ENCODE measurements at places on chromosomes 5 and 9.

GRCh38 chr9:136419092-136419420 lies 8.6 kb downstream of the PMPCA start:
- no peak for DNase-seq

DNA sequence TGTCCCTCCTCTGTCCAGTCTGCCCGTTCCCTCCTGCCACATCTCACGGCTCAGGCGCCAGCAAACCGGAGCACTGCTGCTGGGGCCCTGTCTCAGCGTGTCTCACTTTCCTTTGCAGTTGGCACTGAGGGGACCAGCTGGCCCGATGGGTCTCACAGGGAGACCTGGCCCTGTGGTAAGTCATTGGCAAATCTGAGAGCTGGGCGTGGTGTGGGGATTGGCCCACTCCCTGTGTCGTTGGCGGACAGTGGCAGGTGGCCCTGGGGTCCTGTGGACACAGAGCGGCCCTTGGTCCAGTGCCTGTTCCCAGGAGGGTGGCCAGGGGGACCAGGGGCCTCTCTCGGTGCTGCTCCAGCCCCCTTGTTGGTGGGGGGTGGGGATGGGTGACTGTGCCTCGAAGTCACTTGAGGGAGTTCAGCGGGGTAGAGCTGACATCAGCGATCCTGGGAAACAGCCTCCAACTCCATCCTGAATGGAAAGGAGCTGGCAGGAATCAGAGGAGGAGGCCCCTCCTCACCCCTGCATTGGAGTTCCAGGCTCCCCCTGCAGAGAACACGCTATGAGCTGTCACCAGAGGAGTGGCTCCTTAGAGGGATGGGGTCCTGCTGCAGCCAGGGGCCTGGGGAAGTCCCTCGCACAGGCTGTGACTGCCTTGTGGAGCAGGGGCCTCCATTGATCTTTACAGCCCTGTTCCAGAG lies 111.0 kb downstream of the COL5A1 start:
- no peak for DNase-seq

DNA sequence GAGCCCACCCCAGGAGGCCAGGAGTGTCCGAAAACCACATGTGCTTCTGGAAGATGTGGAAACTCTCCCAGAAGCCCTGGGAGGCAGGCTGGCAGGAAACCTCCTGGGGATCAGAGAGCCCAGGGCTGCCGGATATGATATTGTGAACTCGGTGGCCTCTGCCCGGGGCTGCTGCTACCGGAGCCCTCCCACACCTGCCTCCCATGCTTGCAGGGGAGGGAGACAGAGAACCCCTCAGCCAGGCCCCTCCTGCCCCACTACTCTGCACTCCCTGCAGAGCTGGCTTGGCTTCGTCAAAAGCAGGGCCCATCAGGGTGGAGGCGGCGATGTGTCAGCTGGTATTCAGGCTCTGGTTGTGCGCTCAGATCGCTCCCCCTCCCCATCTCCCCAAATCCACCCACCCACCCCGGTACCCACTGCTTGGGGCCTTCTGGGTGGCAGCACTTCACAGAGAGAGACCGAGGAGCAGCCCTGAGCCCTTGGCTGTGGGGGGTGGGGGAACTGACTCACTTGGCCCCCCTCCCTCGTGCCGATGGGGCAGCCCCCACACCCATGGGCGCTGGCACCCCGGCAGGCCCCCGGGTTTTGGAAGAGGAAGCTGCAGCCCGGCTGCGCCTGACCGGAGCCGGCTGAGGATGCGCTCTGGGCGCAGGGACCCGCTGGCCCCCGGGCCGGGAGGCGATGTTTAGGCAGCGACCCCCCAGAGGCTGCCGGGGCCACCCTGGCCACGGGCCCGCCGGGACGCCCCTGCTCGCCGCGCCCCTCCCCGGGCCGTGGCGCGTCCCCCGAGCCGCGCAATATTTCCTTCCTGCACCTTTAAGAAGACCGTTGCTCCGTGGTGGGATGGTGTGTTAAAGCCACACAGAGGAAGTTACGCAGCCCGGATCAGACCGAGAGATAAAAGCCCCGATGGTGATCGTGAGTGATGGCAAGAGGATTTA lies 786 bp upstream of the NTNG2 start:
- no peak for DNase-seq

DNA sequence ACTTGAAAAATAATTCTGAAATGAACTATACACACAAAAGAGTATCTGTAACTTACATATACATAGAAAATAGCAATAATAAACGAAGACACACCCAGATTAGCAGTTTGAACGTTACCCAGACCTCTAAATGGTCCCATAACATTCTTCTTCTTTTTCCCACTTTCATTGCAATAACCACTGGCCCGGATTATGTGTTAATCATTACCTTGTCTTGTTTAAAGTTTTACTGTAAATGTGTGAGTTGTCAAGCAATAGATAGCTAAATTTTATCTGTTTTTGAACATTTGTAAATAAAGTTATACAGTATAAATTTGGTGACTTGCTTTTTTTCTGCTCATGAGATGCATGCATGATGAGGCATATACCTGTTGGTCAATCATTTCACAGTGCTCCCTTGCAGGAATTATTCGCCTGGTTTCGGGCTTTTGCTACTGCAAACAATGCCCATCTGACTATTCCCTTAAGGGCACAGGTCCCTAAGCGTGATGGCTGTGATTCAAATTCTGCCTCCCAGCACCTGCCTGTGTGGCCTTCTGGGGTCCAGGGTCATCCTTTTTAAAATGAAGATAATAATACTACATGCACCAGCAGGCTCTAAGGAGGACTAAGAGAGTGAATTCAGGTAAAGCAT lies 66.1 kb downstream of the GADD45G start:
- no peak for DNase-seq

DNA sequence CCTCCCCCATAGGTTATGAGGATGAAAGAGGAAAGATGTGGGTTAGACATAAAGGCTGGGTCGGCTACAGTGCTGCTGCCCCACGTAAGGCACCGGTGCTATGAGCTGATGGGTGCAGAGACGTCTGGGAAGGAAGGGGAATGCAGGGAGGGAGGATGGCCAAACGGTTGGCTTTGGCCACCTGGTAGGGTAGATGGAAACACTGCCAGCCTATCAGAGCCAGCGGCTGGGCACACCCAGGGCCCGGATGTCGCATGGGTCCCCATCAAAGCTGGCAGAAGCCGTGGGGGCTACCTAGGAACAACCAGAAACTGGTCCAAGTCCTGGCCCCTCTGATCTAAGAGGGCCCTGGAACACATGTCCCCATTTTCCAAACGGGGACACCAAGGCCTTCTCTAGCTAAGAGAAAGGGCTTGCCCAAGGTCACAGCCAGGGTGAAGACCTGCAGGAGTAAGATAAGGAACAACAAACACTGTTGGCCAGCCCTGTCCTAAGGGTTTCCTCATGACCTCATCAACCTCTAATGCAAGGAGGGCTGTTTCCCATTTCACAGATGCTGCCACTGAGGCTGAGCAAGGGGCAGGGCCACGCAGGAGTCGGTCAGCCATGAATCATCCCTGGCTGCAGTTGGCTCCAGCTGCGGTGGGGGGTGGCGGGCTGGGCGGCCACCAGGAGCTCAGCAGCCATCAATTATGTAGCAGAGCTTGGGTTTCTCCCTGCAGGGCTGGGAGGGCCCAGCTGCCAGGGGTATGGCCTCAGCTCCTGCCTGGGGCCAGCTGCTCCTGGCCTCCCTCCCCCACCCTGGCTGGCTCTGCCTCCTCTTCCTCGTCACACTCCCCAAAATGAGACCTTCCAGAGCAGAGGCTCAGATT lies 4.9 kb downstream of the SH3GLB2 start:
- DNase-seq = peak; percentile 90

DNA sequence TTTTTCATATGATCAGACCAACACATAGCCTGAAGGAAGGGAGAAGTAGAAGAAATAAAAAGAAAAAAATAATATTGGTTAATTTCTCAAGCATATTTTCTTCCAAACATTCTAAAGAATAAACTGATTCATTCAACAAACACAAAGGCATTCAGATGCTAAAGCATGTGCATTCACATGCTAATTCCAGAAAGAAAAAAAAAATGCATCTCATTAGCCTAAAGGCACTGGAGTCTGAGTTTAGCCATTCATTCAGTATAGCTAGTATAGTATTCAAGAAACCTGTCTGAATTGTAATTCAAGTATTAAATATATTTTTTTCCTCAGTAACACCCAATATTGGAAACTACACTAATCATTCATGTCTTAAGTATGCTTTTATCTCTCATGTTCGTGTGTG lies 61.0 kb upstream of the FER start:
- DNase-seq = no peak

GRCh38 chr9:93112116-93112863 lies 16.3 kb downstream of the CARD19 start:
- DNase-seq = no peak

DNA sequence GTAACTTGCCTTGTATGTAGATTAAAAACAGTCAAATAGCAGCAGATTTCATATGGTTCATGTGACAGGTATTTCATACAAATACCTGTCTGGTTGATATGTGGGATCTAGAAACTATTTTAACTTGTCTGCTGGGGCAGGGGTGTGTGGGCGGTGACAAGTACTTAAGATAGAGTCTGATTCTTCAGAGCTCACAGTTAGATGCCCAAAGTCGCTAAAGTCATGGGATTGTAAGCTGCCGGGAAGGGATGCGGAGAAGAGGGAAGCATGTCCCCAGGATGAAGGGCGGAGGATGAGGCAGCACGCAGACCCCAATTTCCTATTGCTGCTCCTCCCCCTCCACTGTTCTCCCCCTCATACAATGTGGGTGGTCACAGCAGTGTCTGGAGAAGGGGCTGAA lies 13.3 kb downstream of the ANXA6 start:
- DNase-seq = no peak

- DNase-seq = no peak
Measured at GRCh38 chr5:156093024-156093423, 233.9 kb upstream of the SGCD start.

DNA sequence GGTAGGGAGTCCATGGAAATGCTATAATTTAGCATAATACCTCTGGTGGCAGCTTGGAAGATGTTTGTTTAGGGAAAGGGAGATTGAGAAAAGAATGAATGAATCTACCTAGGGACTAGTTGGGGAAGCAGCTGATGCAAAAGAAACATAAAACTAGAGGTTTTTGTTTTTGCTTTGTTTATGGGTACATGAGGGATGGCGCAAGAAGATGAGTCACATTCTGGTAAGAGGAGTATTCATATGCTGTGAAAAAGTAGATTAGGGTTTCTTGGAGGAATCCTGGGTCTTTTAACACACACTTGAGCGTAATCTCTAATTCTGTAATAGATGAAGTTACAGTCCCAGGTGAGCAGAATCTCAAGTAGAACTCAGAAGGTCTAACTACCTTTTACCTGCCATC lies 17.1 kb downstream of the C9orf43 start:
- DNase-seq = no peak

DNA sequence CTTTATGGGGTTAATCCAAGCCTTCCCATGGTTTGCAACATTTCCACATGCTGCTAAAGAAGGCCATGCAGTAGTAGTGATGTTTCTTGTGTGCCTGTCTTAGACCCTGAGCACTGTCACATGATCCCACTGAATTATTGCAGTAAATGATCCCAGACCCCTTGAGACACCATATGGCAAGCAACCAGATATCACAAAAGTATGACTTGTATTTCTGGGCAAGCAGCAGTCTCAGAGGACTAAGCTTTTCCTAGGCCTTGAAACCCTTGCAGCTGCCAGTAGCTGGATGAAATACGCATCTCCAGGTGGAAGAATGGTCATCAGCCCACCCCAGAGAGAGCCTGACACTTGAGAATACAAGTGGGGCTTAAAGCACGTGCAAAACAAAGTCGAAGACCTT lies 41.8 kb downstream of the CDO1 start:
- DNase-seq = no peak

DNA sequence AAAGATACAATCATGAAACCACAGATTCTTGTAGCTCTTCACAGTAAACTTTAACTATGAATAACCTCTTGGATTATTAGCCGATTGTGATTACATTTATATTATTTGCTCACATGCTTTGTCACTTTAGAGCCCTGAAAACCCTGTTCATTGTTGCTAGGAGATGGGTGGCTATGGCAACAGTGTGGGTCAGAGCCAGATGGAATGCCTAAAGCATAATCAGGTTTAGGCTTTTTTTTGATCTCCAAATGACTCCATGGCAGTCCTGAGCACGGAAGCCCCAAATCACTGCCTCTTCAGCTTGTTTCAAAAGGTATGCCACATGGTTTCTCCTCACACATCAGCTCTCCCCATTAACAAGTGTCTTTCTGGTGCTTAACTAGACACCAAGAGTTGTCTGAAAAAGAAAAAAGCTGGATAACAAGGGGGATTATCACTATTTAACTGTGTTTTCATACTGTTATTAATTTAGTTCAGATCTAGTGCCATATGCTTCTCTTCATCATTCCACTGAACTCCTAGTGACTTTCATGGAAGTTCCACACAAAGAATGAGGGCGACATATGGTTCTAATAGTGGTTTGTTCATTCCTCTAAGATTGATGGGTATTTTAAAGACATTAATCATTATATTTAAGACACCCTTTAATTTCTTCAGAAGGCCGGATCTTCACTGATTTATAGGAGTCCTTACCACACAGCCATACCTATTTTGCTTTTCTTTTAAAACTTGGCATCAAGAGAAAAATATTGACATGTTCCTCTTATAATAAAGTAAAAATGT lies 88.8 kb upstream of the PAM start:
- no peak for DNase-seq

DNA sequence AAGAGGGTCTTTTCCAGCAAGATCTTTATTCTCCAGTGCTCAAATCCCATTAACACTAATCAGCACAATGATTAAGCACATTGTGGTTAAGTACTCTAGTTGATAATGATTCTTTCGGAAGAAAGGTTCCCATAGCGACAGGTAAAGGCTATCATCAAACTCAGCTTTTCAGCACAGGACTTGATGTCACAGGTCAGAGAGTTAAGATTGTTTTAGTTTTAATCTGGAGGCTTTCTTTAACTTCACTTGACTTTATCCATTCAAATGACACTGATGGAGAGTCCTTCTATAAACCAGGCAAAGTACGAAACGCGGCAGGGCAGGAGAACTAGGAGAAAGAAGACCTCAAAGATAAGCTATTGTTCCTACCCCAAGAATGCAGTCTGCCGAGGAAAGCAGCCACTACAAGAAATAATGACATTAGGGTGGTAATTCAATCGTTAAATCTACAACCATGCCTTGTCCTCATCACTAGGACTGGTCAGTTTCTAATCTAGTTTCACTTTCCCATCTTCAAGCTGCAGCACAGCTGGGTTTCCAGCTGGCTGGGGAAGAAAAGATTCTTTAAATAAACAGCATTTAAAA lies 4.6 kb downstream of the NRG2 start:
- no peak for DNase-seq

- no peak for DNase-seq
Measured at GRCh38 chr5:164578911-164579310, 1073.5 kb downstream of the MAT2B start.

DNA sequence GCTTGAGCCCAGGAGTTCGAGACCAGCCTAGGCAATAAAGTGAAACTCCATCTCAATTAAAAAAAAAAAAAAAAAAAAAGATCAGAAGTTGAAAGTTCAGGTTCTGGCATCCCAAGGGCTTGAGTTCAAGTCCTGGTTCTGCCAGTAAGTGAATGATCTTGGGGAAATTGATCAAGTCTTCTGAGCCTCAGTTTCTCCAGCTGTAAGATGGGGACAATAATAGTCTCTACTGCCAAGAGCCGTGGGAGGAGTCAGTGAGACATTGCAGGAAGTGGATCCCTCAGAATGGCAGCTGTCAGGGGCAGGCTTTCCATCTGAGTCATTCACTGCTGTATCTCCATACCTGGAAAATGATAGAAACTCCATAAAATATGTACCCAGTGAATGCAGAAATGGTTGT lies 37.8 kb upstream of the FUBP3 start:
- no peak for DNase-seq

Measured in AG09319 (cell line).